ENCODE measurements at places on chromosomes 7 and 10. TPM values are rescaled to one million over a fixed set of nuclear protein-coding genes. Genes with fewer than 3 reads are reported as not detected.

GRCh38 chr10:4867520-4868356 lies 41.7 kb downstream of the AKR1E2 start:
- DNase-seq: no peak

DNA sequence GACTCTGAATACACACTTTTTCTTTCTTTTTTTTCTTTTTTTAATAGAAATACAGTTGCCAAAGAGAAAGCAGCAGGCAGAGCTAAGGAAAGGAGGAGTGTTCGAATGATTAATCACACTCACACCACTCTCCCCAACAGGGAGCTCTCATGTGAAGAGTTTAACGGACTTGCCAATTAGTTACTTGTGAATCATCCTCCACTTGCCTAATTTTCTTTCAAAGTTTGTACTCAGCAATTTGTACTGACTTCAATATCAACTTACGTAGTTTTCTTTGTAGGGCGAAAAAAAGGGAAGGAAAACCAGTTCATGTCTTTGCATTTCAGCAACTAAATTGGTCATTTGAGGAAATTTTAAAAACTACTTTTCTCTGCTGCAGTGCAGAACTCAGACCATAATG lies 109.2 kb downstream of the PIP4K2A start:
- no peak for DNase-seq

GRCh38 chr7:94923412-94923811 lies 16.0 kb downstream of the PPP1R9A start:
- DNase-seq: no peak

DNA sequence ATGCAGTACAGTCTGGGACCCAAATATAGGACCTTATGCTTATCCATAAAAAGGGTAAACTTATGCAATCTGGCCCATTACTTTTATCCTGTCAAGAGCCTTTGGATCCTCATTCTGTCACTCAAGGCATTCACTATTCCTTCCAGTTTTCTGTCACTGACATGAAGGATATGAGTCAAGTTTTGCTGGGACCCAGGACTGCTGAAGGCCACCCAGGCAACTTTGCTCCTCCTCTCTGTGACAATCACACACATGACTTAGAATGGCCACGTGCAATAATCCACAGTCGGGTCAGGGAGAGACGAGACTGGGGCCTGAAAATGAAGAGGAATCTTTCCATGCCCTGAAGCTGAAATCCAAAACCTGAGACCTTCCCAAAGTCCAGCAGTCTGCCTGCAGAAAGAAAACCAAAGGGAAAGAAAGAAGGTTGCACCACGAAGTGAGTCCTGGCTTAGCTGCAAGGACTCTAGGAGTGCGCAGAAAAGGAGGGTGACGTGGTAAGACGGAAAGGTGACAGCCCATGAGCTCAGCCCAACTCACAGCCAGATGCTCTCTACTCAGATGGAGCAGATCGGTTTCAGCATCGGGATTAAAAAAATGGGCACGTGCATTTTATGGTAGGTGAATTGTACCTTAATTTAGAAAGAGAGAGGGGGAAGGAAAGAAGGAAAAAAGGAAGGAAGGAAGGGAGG lies 67.2 kb downstream of the VOPP1 start:
- DNase-seq: no peak

DNA sequence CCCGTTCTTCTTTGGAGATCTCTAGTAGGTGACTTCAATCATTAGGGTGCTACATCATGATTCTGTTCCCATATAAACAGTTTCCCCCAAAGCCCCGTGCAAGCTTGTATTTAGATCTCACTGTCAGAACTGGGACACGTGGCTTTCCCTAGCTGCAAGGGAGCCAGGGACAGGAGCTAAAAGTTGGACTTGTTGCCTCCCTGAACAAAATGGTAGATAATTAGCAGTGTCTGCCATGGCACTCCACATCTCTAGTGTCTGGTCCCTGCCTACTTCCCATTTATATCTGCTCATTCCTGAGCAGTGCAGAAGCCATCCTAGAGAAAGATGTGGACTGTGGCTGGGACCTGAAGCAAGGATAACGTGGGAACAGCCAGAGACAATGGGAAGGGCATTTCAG lies 76.6 kb upstream of the FGFR2 start:
- DNase-seq: no peak

- DNase-seq: no peak
Observed at GRCh38 chr7:120996988-120997345, 8.5 kb downstream of the CPED1 start.

The UCN3 gene
- not detected for total RNA-seq

GRCh38 chr7:69182596-69183467 lies 415.4 kb upstream of the AUTS2 start:
- no peak for DNase-seq

DNA sequence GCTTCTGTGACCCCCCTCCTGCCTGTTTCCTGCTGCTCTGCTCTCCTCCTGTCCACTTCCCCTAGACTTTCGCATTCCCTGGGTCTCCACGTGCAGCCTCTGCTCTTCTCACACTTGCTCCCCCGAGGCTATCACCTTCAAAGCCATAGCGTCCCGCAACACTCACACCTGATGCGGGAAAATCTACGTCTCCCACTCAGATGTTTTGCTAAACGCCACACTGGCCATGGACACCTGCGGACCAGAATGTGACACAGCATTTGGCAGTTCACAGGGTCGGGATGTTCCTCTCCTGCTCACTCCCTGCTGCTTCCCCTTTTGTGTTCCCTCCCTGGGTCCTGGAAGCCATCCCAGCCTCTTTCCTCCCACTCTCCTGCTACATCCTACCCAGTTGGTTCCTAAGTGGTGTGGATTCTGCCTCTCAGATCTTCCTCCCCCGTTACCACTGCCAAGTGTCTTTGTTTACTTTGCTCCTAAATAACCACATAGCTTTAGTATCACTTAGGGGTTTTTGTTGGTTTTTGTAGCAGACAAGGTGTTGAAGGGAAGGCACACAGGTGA lies 33.7 kb upstream of the RBM33 start:
- DNase-seq: no peak

DNA sequence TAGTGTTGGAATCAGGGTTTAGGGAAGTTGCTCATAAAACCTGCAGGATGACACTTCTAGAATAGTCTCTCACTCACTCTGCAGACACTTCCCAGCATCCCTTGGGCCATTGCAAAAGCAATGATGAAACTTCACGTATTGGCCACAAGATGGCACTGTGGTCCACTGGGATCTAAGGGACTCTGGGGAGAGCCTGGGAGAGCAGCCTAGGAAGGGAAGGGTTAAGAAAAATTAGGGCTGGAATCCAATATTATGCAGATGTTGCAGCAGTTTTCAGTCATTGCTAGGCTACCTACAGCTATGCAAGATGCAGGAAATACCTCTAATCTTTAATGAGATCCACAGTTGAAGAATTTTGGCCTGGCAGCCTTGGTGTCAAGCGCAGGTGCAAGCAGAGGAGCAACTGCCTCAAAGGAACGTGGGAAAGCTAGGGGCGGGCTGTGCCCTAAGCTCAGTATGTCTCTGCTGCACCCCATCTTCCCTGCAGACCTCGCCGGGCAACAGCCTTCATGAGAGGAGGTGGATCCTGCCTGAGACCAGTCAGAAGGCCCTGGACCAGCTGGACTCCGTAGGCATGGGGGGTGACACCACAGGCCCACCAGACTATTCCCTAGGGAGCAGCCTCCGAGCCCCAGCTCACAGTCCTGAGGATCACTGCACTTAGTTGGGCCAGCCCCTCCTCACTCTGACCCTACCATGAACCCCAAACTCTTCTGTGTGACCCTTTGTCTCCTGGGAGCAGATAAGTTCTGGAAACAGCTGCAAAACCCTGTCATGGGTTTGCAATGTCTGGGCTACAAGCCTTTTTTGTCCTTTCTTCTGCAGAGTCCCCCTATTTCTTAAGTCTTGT lies 127.9 kb upstream of the PRSS58 start:
- no peak for DNase-seq

DNA sequence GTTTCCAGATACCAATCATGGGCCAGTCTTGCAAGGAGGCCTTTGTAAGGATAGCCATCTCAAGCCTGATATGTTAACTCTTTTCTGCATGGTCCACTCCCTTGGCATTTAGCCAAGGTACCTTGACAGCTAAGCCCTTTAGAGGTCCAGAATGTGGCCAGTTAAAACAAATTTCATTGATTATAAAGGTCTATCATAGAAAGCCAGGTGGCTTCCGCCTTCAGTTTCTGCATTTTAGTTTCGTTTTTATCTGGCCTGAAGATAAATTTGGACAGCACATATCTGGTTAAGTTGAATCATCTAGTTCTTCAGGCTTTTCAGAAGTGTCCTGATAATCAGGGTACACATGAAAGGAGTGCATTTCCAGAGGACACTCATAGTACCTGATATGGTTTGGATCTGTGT lies 30.7 kb downstream of the ANKIB1 start:
- no peak for DNase-seq

The ITIH2 gene
- not detected for total RNA-seq

The WIPF3 gene
- 1.4 TPM for total RNA-seq

The FRMD4A gene
- 188 TPM for total RNA-seq
